ENCODE measurements at places on chromosomes 4 and X.

DNA sequence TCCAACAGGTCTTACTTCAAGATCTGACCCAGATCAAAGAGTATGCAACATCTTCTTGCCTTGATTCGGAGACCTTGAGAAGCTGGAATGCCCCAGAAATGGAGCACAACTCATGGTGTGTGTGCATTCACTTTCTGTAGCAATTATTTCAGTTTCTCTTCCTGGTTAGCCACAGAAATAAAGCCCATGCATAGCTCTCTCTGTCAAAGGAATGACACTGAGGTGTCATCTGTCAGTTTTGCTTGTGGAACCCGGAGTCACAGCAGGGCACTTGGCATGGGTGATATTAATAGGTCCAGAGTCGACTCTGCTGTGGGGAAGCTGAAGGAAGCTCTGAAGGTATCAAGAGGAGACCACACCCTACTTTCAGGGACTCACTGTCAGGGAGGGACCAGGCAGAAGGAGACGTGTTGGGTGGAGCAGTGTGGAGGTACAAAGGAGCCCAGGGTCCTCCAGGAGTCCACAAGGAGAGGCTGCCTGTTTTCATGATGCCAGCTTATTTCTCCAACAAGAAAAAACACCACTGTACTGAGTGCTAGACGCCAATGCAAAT is 10.7 kb downstream of the CLNK start:
- DNase-seq = no peak

DNA sequence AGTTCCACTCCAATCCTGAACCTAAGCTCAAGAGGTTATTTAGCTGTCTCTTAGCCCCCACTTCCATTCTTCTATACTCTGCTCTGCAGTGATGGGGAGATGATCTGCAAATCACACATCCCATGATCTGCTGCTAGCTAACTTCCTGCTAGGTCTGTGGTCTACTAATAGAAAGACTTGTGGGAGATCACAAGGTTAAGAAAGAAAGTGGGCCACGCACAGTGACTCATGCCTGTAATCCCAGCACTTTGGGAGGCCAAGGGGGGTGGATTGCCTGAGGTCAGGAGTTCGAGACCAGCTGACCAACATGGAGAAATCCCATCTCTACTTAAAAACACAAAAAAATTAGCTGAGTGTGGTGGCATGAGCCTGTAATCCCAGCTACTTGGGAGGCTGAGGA is 471.1 kb upstream of the NWD2 start:
- no peak for DNase-seq

DNA sequence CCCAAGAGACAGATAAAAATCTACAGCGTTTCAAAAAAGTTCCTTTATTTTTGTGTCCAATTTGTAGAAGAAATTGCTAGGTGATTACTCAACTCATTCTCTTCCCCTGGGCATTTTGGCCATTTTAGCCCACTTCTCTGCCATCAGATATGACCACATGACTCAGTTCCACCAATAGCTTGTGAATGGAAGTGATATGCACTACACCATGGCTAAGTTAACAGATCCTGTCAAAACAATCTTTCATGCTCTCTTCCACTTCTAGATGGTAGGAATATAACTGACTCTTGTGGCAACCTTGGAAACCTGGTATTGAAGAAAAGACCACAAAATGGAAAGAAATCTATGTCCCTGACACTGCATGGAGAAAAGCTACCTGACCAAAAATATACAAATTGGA is 26.2 kb upstream of the FREM3 start:
- no peak for DNase-seq

DNA sequence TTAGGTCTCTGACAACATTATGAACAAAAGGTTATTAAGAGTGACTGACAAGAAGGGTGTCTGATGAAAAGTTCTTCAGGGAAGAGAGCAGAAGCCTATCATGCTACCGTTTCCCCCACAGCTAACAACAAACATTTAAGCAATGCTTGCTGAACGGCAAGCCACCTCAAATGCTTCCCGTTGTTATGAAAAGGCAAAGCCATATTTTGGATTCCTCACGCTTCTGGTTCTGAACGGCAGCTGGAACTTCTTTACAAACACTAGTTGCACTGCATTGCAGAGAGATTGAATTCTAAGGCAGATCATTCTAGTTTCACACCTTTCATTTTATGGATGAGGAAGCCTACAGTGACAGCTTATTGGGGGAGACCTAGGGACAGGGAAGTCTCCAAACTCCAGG is 48.6 kb upstream of the NAP1L5 start:
- DNase-seq = no peak

DNA sequence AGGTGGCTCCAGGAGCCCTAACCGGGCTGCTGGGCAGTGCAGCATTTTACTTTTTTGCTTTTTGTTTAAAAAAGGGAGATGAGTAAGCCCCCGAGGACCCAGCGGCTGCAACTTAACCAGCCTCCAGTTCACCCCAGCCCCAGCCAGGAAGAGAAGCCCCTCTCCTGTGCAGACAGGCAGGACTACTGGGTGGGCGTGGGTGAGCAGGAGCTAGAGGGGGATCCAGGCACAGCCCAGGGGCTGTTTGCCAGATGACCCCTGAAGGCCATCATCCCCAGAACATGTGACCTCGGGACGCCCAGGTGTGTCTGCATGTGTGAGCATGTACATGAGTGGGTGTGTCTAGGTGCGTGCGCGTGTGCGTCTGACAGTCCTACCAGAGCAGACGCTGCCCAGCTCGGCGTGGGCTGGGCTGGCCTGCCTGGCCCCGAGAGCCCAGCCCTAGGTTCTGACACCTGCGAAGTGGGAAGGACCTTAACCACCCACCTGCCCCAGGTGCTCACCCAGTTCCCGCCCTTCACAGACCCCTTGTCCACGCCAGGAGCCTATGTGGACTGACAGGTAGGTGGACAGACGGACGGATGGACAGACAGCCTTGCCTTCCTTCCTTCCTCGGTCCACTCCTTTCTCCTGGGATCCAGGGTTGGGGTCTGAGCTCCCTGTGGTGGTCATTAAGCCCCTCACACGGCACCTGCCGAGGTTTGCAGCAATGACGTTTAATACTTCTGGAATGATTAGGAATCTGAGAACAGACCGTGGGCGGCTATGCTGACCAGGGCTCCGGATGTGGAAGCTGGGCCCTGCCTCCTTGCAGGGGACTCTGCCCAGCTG is 7.8 kb upstream of the HAUS3 start:
- no peak for DNase-seq

DNA sequence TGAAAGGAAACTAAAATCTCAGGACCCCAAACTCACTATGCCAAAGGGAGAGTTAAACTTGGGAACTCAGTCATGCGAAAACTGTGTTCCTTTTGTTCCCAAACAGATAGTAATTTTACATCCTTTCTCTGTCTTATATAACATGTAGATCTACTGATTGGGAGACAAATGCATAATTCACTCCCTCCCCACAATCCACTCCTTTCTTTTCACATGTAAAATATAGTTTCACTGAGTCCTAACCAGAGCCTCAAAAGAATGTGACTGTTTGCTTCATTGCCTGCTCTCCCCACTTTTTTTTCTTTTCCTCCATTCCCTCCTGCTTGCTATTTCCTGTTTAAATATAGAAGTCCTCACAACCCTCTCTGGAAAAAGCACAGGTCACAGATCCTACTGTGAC is 699.3 kb upstream of the ADGRL3 start:
- no peak for DNase-seq

GRCh38 chr4:22170353-22170752 is 221.8 kb upstream of the KCNIP4 start:
- DNase-seq = no peak
